ENCODE measurements at places on chromosomes 7 and 10. TPM values are rescaled to one million over a fixed set of nuclear protein-coding genes. Genes with fewer than 3 reads are reported as not detected.

GRCh38 chr7:88256906-88257305 is 37.1 kb upstream of the SRI start:
- no peak for DNase-seq

- no peak for DNase-seq
Observed at GRCh38 chr7:80879849-80880248, 39.0 kb downstream of the SEMA3C start.

DNA sequence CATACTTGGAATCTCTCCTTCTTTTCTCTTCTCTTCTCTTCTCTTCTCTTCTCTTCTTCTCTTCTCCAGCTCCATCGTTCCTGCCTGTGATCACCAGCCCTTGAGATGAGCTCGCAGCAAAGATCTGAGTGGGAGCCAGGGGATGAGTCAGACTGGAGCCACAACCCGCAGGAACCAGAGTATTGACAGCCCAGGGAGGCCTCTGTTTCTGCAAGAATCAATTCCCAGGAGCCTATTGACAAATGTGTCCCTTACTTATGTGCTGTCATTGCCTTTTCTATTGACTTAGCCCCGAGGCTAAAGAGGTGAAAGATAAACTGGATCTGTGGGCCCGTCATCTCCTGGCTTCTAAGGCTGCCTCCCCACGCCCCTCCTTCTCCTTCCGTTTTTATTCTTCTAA is 13.1 kb upstream of the HABP2 start:
- DNase-seq = peak; percentile 34

GRCh38 chr10:29492774-29493173 is 142.0 kb downstream of the SVIL start:
- DNase-seq = no peak

DNA sequence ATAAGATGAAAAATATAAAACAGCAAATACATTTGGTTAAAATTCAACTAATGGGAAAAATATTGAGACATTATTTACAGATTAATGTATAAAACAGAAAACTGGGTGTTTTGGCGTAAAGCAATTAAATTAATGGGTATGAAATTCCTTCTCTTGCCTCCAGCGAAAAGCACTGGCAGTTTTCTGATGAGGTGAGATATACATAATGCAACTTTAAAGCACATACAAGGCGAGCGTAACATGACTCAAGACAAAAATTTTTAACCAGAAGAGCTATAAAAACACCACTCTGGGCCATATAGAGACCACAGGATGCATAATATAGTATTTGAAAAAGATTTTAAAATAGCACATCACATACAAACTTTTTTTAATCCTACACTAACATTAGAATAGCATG is 120.6 kb downstream of the ODAD2 start:
- no peak for DNase-seq

DNA sequence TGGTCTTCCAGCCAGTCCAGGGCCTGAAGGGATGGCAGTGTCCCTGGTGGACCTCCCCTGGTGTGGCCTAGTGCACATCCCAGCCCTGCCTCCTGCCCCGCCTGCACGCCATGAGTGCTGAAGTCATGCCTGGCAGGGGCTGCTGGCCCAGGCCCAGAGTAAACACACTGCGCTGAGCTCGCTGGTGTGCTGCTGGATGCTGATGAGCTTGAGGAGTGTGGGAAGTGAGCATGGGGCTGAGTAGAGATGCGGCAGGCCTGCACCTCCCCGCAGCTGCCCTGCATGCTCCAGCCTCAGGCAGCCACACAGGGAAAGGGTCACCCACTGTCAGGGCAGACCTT is 43.2 kb downstream of the HTRA1 start:
- DNase-seq = peak; percentile 60

DNA sequence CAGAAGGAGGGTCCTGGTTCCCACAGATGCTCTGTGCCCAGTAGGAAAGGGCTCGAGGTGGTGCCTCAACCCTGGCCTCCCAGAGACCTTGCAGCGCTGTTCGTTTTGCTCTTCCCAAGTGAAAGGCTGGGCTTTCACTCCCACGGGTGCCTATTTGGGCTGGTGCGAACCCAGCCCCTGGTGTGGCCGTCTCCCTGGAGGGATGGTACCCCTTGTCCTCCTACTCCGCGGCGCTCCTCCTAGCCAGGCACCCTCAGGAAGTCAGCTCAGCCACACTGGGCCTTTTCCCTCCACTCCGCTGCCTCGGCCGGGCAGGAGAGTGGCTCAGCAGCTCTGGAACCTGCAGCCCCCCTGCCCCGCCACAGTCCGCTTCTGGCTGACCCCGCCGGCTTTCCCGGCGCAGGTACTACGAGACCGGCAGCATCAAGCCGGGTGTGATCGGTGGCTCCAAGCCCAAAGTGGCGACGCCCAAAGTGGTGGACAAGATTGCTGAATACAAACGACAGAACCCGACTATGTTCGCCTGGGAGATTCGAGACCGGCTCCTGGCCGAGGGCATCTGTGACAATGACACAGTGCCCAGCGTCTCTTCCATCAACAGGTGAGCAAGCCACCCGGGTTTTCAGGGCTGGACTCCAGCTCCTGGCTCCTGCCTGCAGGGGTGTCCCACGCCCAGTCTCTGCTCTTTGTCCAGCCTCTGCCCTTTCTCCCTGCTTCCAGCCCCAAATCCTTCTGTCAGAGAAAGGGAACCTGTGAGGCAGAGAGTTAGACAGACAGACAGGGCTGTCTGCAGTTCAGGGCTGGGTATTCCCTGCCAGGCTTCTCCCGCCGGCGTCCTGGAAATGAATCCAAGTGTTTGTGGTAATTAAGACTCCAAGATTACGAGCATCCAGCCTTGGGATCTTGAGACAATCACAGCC is 5.2 kb downstream of the PAX2 start:
- no peak for DNase-seq

GRCh38 chr10:15213461-15213861 is 45.0 kb upstream of the NMT2 start:
- DNase-seq = no peak

DNA sequence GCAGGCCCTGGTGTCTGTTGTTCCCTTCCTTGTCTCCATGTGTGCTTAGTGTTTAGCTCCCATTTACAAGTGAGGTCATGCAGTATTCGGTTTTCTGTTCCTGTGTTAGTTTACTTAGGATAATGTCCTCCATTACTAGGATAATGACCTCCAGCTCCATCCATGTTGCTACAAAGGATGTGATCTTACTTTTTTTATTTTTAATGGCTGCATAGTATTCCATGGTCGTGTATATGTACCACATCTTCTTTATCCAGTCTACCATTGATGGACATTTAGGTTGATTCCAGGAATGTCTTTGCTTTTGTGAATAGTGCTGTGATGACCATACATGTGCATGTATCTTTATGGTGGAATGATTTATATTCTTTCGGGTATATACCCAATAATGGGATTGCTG is 333.4 kb downstream of the EXOC4 start:
- no peak for DNase-seq

Gene MAT1A
- total RNA-seq = 62.1 TPM

Gene ABCB4
- total RNA-seq = 1.2 TPM

Measured in hepatocyte (in vitro differentiated cells).